HFFc6 (cell line): ENCODE measurements at places on chromosomes 12 and 14.
A peak's percentile ranks its signal among the peaks of the same experiment; 100 is the strongest.

DNA sequence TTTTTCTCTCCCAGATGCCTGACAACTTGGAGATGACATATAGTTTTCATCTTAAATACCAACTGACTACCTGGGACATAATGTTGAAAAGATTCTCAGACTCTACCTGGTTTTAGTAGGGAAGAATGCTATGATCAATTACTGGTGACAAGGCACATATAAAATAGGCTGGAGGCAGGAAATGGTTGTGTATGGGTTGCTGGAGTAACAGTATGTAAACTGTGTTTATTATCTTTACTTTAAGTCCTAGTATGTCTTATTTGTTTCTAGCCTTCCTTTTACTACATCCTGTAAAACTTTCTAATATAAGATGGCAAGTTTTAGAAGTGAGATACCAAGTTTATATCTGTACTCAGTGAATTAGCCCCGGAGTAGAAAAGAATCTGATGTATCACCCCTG, 98.1 kb downstream of the NUBPL start:
- no peak for DNase-seq

DNA sequence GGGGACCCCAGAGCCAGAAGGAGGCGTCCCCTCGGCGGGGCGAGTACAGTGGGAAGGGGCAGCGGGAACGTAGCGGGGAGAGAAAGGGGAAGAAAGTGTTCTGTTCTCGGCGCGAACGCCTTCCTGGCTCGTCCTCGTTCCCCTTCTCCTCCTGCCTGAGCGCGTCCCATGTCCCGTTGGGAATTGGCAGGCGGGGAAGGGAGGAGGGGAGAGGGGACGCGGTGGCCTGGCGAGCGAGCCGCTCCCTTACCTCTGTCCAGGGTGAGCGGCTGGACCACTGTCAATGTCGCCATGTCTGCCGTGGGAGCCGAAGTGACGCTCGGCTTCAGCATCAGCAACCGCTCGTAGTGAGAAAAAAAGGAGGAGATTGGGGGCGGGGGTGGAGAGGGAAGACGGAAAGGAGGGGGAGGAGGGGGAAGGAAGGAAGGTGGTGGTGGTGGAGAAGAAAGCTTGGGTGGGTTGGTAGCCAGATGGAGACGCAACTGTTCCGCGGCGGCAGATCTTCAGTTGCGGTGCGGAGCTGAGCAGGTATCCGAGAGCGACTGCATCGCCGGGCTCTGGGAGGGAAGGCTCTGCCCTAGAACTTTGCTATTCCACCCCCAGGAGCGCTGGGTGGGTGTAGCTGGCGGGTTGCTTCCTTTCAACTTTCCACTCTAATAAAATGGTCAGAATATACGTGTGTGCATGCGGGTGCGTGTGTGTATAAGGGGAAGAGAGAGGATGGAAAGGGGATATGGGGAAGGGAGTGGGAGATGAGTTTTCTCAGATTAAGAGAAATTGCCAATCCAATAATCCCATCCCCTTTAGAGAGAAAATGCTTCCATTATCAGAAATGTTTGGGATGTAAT, at the start of gene LIN7A:
LIN7A (minus strand) TSS at position 544 of the 848 bp plus-strand sequence; CDS start at position 332, 212 bp downstream.
- peak; percentile 3 for DNase-seq

DNA sequence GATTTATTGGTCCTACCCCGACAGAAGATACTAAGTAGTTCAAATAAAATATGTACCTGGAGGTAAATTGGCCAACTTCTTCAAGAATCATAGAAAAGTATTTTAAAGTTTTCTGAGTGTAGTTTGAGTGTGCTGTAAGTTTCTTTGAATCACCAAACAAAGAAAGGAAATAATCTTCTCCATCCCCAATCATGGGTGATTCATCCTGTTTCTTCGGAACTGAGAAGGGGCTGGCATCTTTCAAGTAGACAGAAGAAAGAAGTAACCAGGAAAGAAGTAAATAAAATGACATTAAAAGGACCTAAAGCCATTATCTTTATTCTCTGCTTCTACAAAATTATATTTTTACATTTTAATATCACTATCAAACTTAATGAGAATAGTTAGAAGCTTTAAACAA, 6.8 kb downstream of the LMNTD1 start:
- no peak for DNase-seq

DNA sequence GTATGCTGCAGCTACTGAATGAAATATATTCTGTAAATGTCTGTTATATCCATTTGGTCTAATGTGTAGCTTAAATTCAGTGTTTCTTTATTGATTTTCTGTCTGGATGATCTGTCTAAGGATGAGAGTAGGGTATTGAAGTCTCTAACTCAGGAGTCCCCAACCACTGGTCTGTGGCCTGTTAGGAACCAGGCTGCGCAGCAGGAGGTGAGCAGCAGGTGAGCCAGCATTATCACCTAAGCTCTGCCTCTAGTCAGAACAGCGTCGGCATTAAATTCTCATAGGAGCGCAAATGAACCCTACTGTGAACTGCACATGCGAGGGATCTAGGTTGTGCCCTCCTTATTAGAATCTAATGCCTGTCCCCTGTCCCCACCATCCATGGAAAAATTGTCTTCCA, 329.7 kb upstream of the RGS6 start:
- no peak for DNase-seq

DNA sequence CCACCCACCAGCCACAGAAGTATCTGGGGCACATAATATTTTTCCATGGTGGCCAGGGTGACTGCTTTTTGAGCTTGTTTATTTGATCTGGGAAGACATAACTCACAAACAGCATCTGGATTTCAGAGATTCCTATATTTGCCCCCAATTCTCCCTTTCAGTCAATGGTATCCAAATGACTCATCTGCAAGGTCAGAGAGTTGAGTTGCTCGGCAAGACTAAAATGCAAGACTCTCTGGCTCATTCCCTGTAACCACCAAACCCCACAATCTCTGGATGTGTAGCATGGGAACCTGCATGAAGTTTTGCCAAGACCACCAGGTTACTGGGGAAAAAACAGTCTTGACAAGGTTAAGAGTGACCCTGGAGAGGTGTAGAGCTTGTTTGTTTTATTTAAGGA, 174.9 kb upstream of the FAR2 start:
- no peak for DNase-seq
